ENCODE measurements at places on chromosomes 16 and 17.

GRCh38 chr17:68707031-68707430, 105.9 kb upstream of the FAM20A start:
- peak; percentile 84 for DNase-seq

DNA sequence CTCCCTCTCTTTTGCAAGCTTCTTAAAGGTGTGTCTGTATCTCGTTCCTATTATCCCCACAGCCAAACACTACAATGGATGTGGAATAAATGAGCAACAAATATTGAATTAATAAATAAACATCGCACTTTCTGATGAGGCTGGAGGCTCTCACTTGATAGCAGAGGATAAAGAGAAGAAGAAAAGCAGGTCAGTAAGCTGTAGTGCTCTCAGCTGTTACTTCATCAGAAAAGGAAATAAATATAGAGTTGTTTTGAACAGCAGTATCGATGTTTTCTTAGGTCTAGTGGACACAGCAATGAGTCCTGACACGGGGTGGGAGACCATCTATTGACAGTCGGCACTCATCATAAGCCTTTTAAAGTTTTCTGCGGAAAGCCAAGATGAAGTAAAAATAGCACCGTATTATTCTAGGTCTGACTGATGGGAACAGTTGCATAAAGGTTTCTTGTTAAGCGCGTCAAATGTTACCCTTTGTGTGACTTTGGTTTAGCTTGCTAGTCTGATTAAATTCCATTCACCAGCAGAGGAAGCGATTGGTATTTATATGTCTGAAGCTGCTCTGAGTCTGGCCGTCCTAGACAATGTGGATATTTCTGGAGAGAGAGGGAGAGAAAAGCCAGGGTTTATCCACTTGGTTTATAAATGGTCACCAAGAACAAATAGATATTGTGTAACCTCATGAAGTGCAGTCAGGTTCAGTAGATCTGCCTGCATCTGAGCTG, 646.1 kb downstream of the CDH11 start:
- no peak for DNase-seq

DNA sequence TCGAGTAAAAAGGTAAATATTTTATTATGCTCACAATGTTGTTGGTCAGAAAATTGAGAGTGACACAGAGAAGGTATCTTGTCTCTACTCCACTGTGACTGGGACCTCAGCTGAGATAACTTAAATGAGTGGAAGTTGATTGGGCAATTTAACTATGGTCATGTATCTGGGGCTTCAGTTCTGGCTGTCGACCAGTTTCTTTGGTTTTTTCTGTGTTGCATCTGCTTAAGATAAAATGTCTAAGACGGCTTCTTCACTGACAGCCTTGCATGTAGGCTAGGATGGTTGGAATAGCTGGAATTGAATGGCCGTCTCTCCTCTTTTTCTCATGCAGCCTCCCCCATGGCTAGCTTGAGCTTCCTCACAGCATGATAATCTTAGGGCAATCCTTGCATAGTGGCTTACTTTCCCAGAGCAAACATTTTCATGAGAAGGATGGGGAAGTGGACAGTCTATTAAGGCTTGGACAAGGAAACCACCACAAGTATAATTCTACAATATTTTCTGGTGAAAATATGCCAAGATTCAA, 433.7 kb downstream of the KIF2B start:
- DNase-seq = no peak

GRCh38 chr16:69145658-69146057, 13.2 kb downstream of the UTP4 start:
- DNase-seq = no peak

- no peak for DNase-seq
These were observed 31.1 kb downstream of the DHRS7C start for GRCh38 chr17:9760266-9760665.

DNA sequence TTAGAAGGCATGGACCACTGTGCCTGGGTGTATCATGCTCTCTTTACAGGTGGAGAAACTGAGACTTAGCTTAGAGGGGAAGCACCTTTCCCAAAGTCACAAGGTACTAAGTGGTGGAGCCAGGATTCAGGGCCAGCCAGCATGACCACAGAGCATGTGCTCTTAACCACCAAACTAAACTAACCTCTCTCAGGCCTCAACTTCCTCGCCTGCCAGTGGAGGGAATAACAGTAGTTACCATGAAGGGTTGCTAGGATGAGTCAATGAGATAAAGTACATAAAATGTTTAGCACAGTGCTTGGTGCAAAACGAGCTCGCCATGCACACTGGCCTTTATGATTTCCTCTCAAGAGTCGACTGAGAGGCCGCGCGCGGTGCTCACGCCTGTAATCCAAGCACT, 6.4 kb upstream of the MYO1C start:
- no peak for DNase-seq

DNA sequence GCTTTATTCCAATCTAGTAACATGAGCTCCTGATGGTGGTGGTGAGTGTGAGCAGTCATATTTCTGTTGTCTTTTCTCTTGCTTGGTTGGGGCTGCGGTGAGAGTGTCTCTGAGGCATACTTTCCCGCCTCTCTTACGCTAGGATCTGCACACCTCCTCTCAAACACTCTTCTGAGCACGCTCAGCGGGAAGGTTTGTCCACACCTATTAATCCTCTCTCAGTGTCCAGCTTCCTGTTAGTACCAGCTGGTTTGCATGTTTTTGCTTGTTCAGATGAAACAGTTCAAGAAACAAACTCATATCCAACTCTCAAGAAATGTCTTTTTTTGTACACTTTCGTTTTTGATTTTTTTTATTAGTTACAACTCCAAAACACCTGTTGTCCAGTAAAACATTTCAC, 89.5 kb downstream of the CCDC182 start:
- no peak for DNase-seq

DNA sequence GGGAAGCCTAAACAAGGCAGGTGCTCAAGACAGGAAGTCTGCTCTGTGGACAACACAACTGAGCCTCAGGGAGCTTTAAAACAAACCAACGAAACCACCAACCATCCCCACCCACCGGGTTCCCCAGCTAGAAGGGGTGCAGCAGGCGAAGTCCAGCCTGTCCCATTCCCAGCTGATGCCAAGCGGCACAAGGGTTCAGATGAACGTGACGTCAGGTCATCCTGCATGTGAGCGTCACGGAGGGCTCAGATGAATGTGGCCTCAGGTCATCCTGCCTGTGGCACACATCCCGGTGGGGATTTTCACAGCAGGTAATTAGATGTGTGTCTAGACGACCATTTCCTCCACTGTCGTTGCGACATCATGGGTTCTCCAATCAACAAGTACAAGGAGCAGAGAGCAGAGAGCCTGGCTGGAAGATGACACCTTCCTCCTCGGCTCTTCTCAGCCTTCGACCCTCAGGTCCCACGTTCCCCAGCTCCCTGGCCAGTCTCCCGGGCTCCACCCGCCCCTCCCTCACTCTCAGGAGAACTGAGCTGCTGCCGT, 246.5 kb downstream of the FOXL1 start:
- DNase-seq = no peak

DNA sequence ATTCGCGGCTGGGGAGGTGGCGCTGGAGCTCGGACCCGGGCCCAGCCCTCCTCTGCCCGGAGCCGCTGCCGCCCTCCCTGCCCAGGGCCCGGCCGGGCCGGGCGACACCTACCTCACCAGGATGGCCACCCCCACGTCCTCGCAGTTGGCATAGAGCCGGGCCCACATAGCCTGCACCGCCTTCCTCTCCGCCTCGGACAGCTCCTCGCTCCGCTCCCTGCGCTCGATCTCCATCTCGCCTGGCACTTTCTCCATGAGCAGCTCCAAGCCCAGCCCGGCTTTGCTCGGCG, 276 bp downstream of the CYGB start:
- peak; percentile 70 for DNase-seq

GRCh38 chr17:37273409-37274051, 102.3 kb upstream of the C17orf78 start:
- peak; percentile 40 for DNase-seq

GRCh38 chr16:52528393-52529065, 18.4 kb downstream of the TOX3 start:
- DNase-seq = no peak

DNA sequence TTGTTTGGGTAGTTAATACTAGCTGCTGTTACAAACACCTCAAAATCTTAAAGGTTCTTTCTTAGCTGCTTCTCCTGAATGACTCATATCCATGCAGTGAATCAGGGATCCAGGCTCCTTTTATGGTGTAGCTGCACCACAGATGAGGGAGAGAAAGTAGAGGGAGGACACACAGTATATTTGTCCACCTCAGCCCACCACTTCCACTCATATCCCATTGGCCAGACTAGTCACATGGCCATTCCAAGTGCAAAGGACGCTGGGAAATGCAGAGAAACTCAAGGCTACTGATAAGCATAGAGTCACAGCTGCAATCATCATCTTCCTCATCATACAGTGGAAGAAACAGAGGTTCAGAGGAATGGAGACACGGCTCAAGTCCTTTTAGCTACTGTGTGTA, 63.8 kb downstream of the GSG1L start:
- DNase-seq = no peak

GRCh38 chr16:3490911-3491629, 4.2 kb downstream of the C16orf90 start:
- DNase-seq = peak; percentile 4

DNA sequence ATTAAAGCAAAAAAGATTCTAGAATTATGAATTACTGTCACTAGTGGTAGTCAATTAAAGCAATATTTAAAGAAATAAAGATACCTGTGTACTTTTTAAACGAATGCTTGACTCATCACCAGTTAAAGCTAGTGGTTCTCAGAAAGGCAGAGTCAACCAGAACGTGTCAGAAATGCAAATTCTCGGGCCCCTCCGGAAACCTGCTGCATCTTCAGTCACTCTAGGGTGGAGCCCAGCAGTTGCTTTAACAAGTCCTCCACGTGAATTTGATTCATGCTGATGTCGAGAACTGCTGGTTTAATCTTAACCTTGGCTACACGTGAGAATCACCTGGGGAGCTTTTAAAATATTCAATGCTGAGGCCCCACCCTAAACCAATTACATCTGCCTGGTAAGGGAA, 169.8 kb upstream of the SDK2 start:
- DNase-seq = no peak

GRCh38 chr17:64781014-64781756, 119.1 kb upstream of the SMURF2 start:
- DNase-seq = peak; percentile 48

DNA sequence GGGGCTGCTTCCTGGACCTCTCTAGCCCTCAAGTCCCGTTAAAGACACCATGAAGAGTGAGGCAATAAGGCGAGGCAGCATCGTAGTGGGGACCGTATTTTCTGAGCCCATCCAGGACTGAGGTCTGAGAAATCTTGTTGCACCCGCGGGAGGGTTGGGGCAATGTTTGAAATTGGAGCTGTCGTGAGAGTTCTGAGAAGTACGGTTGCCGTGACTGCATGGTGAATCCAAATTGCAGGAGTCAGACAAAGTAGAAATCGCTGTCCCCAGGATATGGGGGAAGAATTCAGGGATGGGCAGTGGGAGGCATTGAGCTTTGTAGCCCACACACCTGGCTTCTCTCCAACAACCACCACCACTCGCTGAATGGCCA, 42.0 kb upstream of the RPL38 start:
- no peak for DNase-seq

DNA sequence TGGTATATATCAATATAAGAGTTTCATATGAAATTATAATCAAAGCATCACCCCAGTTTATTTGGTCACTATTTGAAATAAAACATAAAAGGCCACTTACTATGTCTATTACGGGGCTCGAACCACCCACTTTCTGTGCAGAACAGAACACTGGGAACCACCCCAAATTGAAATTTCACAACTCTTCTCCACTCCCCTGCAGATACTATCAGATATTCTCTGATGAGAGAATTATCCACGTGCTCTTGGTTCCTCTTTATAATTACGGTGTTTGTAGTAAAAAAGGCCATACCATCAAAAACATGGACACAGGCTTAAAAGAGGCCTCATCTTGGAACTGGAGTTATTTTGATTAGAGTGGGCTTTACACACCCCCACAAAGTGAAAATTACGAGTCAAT, 82.8 kb downstream of the WDR59 start:
- no peak for DNase-seq

- no peak for DNase-seq
These were observed 164.9 kb downstream of the IRF8 start for GRCh38 chr16:86063760-86064405.

DNA sequence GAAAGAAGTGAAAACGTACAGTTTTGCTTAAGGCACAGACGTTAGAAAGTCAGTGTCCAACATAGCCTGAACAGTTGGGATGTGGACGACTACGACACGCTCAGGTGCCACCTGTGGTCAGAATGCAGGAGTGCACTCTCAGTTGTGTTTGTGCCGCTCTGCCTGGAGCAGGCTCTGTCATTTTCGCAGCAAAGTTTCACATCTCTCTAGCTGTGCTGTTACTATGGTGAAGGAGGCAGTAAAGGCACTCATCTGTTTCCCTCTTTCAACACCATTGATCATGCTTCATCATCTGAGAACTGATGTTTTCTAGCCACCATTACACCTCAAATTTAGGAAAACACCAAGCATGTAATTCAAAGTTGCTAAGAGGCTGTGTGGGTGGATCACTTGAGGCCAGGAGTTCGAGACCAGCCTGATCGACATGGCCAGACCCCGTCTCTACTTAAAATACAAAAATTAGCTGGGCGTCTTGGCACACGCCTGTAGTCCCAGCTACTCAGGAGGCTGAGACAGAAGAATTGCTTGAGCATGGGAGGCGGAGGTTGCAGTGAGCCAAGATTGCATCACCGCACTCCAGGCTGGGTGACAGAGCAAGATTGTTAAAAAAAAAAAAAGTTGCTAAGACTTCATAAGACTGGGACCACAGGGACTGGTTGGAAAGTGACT, 44.9 kb upstream of the DNAJA2 start:
- DNase-seq = no peak

- DNase-seq = no peak
These were observed 46.5 kb downstream of the MAPT start for GRCh38 chr17:45940826-45941225.

DNA sequence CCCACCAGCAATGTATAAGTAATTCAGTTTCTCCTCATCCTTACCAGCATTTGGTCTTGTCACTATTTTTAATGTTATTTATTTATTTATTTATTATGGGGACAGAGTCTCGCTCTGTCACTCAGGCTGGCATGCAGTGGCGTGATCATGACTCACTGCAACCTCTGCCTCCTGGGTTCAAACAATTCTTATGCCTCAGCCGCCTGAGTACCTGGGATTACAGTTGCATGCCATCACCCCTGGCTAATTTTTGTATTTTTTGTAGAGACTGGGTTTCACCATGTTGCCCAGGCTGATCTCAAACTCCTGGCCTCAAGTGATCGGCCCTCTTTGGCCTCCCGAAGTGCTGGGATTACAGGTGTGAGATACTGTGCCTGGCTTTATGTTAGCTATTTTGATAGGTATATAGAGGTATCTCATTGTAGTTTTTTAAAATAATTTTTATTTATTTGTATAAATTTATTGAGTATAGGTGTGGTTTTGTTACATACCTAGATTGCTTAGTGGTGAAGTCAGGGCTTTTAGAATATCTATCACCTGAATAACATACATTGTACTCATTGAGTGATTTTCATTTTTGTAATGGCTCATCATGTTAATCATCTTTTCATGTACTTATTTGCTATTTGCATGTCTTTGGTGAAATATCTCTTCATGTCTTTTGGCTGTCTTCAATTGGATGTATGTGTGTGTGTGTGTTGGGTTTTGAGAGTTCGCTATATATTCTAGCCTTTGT, 53.3 kb downstream of the TANC2 start:
- no peak for DNase-seq

GRCh38 chr17:43841282-43841681, 5.7 kb upstream of the CD300LG start:
- DNase-seq = no peak

- DNase-seq = no peak
These were observed 182.3 kb upstream of the SOX9 start for GRCh38 chr17:71938340-71939010.

Measured in GM03348 (cell line).